ENCODE measurements at places on chromosomes 6 and 20.

DNA sequence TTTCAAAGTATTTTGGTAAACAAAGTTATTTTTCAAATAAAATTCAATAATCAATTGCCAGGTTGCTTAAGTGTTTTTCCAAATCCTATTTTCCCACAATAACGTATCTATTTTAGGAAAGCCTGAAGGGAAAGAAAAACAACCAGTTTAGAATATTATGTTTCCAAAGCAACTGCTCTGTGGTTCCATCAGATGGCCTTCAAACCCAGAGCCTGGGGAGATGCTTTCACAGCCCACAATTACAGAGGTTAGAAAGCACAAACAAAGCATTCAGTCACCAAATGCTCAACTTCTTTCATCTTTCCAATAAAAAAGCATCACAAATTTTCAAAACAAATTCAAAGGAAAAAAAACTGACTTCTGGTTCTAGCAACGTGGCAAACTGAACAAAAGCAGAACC lies 66.0 kb downstream of the ELOVL5 start:
- peak; percentile 78 for DNase-seq

- DNase-seq: no peak
These were observed 26.1 kb downstream of the PXDC1 start for GRCh38 chr6:3725145-3726047.

GRCh38 chr6:117711369-117711768 lies 36.1 kb downstream of the NUS1 start:
- no peak for DNase-seq

DNA sequence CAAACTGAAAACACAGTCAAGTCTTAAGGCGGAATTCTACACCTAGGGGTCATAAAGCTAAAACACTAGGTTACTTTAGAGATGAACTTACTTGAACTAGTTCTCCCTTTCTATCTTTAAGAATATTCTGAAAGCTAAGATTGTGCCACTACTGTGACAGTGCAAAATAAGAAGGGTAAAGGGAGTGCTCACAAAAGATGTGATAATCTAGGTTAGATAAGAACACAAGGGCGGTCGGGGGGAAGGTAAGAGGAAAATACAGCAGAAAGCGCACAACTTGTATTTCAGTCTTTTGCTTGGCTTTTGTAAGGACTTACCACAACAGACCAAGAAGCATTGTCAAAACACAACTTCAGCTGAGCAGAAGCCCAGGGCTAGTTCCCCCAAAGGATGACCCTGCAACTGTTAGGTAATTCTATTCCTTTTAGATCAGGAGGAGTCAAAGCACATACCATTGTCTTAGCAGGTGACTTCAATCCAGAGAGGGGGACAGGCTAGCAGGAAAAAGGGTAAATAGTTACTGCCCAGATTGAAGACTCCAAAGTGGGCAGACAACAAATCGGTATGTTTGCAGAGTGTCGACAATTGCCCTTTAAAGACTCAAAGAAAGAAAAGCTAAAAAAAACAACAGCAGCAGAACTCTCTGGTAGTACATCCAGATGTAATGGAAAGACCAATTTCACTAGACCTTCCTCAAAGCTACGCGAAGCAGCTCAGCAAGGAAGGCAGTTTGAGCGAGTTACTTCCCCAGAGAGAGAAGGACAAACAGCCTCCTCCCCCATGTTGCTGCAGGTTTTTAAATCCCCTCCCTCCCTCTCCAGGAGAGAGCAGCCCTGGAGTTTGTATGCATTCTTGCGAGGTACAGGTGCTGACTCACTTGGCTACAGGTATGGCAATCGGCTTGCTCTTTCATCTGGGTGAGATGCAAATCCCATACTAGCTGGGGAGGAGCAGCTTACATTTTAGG lies 59.0 kb downstream of the RIPOR2 start:
- DNase-seq: no peak

DNA sequence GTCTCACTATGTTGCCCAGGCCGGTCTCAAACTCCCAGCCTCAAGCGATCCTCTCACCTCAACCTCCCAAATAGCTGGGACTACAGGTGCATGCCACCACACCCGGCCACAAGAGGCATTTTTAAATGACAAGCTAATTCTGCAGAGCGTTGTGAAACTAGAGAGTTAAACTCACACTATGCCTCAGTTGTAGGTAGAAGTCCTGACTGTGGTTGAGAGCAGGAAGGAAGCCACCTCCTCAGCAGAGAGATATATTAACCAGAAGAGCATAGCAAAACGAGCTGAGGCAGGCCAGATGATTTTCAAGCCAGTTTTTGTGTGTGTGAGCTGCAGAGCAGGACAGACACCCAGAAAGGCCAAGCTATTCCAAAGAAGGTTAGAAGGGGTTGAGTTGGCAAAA lies 150.3 kb downstream of the MBOAT1 start:
- no peak for DNase-seq

GRCh38 chr6:111269401-111269970 lies 182.2 kb downstream of the SLC16A10 start:
- no peak for DNase-seq

- DNase-seq: no peak
These were observed 30.8 kb upstream of the SSR1 start for GRCh38 chr6:7343546-7344475.

DNA sequence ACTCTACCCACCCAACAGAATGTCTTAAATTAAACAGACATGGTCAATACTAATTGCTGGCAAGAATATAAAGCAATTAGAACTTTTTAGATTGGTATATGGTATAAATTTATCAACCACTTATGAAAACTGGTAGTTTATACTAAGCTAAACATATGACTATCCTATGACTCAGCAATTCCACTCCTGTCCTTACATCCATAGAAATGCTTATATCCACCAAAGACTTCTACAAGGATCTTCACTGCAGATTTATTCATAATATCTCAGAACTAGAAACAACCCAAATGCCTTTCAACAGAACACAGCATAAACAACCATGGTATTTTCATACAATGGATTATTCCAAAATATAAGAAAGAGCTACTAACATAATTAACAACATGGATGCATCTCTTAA lies 4.6 kb downstream of the ZNF184 start:
- DNase-seq: no peak

DNA sequence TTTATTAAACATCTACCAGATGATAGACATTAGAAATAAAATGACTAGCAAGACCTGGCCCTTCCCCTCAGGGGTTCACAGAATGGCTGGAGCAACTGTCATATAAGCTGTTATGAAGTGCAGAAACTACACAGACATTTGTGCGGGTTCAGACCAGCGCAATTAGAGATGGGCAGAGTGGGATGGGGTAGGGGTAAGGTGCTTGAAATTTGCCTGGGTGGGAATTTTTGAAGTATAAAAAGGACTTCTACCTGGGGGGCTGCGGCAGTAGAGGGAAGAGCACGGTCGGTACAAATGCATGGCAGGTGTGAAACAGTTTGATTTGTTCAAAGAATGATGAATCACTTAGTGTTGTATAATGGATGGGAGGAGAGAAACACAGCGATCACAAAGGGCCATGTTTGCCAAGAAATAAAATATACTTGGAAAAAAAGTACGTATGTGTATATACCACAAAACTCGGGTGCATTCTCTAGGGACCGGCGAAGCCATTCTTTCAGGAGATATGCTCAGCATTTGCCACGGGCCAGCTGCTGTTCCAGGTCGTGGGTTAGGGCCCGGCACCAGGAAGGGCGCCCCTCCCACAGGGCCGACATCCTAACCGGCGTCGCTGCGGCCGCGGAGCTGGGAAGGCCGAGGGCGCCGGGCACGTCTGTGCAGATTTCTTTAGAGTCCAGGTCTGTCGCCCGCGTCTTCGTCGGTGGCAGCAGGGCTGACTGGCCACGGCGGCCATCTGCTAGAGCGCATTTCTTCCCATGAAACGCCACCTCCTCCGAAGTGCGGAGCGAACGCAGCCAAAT lies 809 bp upstream of the NOL7 start:
- peak; percentile 28 for DNase-seq

DNA sequence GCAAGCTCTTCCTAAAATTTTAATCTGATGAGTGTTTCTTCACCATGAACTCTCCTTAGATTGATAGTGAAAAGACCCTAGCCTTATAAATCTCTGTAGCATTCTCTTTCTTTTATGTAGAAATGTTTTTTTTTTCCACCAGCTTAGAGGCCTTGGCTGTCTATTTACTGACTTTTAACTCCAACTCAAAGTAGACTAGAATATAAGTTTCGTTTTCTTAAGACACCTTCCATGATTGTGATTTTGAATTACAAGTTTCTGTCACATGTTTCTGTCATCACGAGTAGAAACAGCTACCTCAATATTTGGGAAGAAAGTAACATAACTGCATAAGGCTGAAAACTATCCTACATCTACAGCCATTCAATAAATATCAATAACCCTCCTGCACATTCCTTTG lies 17.8 kb downstream of the ADGRF4 start:
- DNase-seq: no peak

GRCh38 chr6:165231581-165232561 lies 77.5 kb downstream of the C6orf118 start:
- peak; percentile 40 for DNase-seq

All from COLO829 (cell line).